ENCODE measurements at places on chromosomes 2 and 18.

DNA sequence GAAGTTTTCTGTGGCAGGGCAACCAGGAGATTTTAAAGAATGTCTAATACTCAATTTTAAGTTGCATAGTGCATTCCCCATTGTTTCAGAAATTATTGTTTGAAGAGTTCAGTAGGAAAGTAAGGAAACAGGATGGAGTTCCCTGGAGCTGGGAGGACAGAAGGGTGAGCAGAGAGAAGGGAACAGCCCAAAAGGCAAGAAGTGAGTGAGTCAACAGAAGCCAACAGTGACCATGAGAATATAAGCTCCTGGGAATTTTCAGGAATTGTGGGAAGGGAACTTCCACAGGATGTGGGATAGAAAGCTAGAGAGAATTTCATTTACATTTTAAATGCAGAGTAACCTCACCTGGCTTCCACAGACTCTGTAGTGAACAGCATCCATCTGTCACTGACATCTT is 268.1 kb upstream of the ATP5MC3 start:
- DNase-seq = no peak

- DNase-seq = peak; percentile 69
These were observed 3.5 kb upstream of the CYS1 start for GRCh38 chr2:10083692-10084211.

- DNase-seq = no peak
These were observed 67.4 kb downstream of the IL1R2 start for GRCh38 chr2:102059151-102059550.

DNA sequence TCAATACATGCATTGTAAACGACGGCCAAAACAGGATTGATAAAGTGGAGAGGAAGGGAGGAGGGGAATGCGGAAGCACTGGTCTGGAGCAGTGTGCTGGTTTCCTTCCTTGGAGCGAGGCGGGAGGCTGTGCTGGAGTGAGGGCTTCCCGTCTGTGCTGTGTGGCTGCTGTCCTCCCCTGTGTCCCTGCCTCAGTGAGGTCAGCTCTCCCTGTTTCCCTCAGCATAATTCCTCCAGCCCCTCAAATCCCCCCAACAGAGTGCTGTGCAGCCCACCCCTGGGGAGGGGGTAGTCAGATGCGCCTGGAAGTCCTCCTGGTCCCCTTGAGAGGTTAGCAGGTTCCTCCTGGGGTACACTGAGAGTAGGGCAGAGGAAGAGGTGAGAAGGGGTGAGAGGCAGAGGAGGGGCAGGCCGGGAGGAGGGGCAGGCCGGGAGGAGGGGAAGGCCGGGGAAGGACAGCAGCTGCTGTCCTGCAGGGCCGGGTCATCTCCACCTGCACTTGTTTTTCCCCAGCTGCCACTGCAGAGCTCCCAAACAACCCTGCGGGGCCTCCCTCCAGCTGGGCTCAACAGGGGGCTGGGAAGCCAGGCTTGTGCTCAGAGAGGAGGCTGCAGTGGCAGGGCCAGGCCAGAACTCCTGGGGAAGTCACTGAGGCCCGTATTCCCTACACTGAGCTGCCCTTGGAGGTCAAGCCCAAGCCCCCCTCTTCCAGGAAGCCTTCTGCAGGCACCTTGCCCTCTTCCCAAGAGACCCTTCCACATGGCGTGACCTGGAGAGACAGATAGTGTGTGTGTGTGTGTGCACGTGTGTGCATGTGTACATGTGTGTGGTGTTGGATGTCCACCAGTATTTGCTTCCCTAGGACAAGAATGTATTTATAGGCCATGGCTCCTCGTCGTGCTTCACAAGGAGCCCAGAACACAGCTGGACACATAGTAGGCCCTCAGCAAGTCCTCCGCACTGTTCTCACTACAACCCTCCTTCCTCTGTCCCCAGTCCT is 13.2 kb upstream of the ATP6V1B1 start:
- peak; percentile 58 for DNase-seq

- DNase-seq = no peak
These were observed 10.5 kb downstream of the MAPRE3 start for GRCh38 chr2:26980971-26981370.

DNA sequence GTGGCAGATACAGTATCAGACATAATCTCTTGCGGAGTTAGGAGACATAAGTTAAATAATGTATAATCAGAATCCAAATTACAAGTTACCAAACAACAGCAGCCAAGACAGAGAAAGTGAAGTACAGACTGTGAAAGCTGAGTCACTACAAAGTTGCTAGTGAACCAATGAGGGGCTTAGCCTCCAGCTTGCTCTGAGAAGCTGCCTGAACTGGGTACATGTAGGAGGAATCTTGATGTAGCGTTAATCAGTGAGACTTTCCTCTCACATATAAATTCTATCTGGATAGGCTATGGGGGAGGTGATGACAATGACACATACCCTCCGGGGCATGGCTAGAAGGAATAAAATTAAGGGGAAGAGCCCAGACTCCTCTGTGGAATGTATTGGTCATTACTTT is 1234.3 kb upstream of the DDX18 start:
- DNase-seq = no peak

GRCh38 chr2:37849911-37850310 is 75.2 kb upstream of the RMDN2 start:
- DNase-seq = no peak
